T-cell (primary cell): ENCODE measurements at places on chromosomes 4 and X.
A peak's percentile ranks its signal among the peaks of the same experiment; 100 is the strongest.

DNA sequence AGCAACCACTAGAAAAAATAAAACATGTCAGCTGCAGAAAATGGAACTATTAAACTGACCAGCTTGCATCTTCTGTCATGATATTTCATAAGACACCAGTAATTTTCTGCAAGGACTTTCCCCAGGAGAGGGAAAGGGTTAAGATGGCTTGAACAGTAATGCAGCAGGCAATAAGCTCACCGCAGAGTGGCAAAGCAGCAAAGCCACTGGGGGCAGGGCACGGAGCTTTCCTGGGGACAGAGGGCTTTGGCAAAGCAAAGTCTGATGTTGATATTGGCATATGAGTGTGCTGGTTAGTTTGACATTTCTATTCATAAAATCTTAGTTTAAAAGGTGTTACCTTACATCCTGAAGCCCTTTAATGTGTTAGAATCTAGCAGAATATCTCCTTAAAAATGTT lies 55.1 kb upstream of the NAP1L5 start:
- no peak for DNase-seq

DNA sequence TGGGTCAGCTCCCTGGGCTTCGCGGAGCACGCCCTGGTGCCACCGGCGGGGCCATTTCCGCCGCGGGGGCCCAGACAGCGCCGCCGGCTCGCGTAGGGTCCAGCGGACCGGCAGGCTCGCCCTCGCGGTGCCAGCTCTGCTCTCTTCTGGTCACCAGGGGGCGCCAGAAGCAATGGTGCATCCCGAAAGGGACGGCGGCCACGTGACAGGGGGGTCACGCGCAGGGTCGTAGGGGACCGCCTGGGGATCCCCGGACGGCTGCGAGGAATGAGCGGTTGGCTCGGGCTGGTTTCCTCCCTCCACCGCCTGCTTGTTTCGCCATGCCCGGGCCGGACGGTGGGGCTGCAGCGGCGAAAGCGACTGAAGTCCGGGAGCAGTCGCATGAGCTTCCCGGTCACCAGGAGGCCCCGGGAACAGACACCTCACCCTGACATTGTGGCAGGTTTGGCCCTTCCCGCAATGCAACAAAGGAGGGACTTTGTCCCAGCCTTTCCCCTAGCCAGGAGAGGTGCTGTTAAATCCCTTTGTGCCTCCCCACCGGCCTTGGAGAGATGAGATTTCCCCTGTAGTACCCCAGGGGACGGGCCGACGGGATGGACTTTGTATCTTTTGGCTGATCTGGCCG lies 15.8 kb downstream of the ZCCHC12 start:
- peak; percentile 25 for DNase-seq

DNA sequence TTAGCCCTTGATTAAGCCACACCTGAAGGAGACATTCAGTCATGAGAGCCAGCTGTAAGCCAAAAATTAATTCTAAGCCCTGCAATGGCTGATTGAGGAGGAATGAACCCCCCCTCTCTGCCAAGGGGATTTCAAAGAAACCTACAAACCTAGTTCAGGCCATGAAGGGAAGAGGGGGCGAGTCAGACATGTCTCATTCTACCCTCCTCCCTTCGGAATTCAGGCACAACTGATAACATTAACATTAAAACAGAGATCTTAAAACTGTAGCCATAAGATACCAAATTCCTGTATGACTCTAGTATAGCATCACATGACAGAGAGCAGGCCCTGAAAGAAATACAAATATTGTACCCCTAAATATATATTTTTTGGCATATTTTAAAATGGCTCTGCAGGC lies 40.4 kb upstream of the AFAP1 start:
- DNase-seq = no peak

GRCh38 chr4:107669068-107669467 lies 51.0 kb downstream of the PAPSS1 start:
- no peak for DNase-seq

- no peak for DNase-seq
Measured at GRCh38 chr4:40340030-40340429, 4.9 kb downstream of the CHRNA9 start.

DNA sequence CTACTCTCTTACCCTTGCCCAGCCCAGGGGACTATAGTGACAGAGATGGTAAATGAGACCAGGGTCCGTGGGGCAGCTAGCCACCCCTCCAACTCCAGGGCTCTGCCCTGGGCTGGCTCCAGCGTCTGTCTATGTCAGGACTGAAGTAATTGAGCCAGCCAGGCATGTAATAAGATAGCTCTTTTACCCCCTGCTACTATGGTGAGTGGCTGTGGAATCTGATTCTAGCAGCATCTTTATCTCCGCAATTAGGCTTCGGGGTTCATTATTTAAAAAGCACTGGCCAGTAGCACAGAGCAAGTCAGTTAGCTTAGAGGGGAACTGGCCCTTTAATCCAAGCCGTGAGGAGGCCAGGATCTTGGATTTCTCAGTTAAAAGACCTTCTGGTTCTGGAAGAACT lies 123.3 kb upstream of the RAI2 start:
- no peak for DNase-seq

GRCh38 chrX:136584545-136584944 lies 52.5 kb downstream of the VGLL1 start:
- no peak for DNase-seq

GRCh38 chrX:135481696-135482179 lies 38.7 kb upstream of the INTS6L start:
- no peak for DNase-seq

DNA sequence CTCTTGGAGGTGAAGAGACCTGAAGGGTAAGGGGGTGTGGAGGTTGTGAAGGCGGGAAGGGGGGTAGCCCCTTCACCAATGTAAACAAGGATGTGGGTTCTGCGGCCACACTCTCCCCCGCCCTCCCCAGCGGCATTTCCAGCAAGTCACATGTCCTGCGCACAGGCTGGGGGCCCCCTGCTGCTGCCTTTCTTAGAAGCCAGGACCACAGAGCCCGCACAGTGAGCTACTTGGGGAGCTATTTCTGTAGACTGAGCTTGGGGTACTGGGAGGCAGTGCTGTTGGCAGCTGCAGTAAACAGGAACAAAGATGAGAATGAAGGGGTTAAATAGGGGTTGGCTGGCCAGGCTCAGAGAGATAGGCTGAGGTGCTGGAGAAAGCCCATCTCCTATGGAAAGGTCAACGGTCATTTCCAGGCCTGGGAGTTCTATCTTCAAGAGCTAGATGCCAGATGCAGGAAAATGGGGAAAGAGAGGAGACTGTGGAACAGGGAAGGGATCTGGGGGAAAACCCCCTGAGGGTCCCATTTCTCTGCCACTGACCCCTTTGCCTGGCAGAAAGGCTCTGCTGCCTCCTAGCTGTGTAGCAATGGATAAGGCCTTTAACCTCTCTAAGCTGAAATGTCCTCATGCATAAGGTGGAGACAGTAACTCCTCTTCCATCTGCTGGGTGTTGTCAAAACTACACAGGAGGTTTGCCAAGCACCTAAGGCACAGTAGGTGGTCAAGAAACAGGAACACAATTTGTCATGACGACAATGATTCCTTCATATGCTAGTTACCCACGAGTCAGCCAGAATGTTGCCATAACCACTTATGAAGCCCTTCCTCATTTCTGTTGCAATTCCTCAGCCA lies 18.5 kb upstream of the PIM2 start:
- DNase-seq = peak; percentile 91

DNA sequence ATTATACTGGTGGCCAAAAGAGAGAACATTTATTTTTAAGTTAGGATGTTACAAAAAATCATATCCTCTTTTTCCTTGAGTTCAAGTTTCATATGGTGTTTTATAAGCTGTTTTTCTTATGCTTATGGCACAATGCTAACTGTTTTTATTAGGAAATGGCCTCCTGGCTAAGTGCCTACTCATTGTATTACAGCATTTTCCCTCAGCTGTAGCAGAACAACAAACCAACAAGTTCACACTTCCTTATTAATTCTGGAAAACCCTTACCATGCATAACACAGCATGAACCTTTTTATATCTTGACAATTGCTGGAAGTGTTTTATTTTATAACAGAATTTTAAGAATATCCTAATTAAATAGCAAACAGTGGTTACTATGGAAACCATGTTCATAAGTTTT lies 165.8 kb downstream of the GASK1B start:
- DNase-seq = no peak

- no peak for DNase-seq
Measured at GRCh38 chr4:14868426-14869395, 133.6 kb upstream of the CPEB2 start.

- no peak for DNase-seq
Measured at GRCh38 chrX:21623778-21624501, 34.2 kb downstream of the KLHL34 start.

- no peak for DNase-seq
Measured at GRCh38 chr4:42385516-42385915, 11.8 kb upstream of the SHISA3 start.

DNA sequence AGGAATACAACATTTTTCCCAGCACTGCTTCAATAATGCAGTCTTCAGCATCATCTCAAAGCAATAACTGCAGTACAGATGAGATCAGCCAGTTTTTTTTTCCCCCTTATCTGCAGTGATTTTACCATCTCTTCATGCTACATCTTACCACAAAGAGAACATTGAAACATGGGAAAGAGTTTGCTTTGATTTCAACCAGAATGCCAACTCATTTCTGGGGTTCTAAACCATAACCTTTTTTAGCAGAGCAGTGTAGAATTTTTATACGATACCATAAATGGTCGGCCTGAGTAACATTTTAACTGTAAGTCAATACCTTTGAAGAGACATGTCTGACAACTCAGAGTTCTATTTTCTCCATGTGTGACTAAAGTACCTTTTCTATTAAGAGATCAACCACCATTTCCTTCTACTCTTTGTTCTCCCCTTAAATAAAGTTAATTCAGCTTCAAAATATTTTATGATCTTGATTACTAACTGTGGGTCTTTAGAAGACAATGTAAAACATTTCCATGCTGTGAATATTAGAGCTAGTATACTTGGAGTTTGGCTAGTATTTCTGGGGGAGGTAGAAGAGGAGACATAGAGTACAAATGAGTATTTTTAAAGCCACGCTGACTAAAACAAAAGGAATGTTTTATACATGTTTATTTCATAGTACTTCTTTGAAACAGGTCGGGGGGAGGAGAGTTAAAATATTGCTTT lies 69.1 kb downstream of the TET2 start:
- DNase-seq = no peak

GRCh38 chr4:141011901-141012315 lies 121.4 kb downstream of the RNF150 start:
- DNase-seq = no peak

- no peak for DNase-seq
Measured at GRCh38 chr4:71240094-71240493, 98.7 kb upstream of the SLC4A4 start.

DNA sequence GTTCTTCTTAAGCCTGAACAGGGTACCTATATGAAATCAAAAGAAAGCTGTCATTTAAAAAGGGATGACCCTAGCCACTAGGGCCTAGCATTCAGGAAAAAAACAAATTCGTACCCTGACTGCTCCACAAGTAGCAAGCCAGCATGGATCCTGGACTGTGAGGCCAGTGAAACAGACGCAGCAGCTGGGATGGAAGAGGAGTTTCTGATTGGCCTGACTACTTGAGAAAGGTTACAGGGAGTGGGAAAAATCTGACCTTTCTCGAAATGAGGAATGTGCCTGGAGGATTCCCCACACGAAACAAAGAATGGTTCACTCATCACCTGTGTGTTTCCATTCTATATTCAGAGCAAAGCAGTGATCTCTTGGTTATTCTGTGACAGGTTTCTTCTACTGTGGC lies 87.6 kb upstream of the JADE1 start:
- DNase-seq = no peak

DNA sequence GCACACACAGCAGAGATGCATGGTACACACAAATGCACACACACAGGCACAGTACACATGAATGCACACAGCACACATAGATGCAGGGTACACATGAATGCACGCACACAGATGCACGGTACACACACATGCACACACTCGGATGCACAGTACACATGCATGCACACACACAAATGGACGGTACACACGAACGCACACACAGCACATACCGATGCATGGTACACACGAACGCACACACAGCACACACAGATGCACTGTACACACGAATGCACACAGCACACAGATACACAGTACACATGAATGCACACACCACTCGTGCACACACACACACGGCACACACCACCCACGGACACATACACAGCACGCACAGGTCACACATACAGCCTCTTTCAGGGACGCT lies 43.8 kb upstream of the CPLX1 start:
- DNase-seq = no peak

DNA sequence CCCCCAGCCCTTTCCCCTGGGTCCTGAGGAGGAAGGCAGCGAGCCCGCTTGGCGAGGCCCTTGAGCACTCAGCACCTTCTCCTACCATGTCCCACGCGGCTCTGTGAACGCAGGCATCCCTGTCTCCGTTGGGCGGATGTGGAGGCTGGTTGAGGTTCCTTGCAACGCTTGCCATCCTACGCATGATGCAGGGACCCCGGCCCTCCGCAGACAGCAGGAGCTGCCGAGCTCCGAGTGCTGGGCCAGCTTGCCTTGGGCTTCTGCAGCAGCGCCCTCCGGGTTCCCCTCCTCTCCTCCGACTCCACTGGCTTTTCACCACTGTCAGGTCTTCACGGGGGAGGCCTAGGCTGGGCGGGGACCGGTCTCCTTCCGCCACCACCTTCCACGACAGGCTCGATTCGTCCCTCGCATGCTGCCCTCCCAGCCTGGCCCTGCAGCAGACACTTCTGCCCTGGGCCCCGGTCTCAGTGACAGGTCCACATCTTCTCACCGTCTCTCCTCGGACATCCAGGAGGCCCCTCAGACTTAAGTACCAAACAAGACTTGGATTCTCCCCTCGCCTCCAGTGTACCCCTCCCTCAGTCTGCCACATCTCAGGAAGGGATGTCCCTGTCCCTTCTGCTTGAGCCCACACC lies 67.6 kb upstream of the HGFAC start:
- no peak for DNase-seq

- DNase-seq = peak; percentile 41
Measured at GRCh38 chrX:3815896-3816664, 102.6 kb upstream of the PRKX start.

DNA sequence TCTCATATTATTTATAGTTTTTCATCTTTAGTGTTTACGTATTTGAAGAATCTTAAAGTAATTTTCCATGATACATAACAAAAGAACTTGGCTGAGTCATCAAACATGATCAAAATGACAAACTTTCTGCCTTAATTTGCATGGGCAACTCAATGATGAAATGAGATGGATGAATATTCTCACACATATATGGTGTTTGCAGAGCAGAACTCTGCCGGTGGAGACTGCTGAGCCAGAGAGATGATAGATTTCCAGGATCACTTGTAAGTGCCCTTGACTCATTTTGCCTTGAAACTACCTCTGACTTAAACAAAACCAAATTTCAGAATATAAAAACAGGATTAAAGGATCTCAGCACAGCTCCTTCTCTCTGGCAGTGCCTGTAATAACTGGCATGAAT lies 38.2 kb downstream of the TRPC3 start:
- no peak for DNase-seq

GRCh38 chr4:139137763-139138162 lies 39.3 kb downstream of the ELF2 start:
- no peak for DNase-seq

GRCh38 chr4:78426972-78427371 lies 124.6 kb upstream of the ANXA3 start:
- no peak for DNase-seq
